ENCODE measurements at places on chromosomes 7 and 10.

DNA sequence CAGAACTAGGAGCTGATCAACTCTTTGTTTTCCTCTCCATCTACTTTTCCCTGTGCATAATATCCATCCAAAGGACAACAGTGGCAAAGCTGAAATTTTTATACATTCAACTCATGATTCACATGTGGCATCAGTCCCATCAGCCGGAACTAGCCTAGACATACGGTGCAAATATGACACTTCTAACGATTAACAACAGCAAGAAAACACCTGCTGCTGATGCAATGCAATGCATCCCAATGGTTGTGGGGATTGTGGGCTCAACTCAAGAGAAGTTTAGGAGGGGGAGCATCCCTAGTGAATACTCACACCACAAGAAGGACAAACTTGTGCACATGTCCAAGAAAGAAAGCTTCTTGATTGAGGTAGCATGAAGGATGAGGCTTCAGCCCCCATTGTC is 20.5 kb upstream of the STK17A start:
- DNase-seq: no peak

GRCh38 chr10:127426746-127427145 is 122.4 kb upstream of the NPS start:
- no peak for DNase-seq

DNA sequence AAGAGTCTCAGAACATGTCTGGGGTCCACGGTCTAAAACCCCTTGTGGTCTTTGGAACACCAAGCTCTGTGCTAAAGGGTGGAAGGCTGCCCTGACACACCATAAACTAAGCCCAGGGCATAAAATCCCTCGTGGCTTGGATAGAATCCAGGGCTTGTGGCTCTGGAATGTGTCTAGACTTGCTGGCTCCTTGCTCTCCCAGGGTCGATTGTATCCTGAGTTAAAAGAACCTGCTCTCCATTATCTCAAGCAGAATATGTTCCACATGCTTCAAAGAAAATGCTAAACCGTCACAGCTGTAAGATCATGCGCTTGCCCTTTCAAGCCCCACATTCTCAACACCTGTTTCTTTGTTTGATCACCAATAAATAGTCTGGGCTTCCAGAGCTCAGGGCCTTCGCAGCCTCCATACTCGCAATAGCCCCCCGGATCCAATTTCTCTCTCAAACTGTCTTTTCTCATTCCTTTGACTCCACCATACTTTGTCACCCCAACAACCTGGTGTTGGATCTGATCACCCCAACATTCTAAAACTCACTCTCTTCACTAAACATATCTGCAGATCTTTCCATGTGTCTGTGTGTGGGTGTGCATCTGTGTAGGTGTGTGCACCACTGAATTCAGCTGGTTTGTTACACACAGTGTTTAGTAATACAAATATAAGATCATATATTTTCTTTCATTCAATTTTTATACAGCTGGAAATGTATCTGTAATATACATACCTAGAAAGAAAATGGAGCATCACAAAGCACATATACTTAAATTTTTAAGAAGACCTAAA is 238.5 kb downstream of the ZMYND11 start:
- no peak for DNase-seq

- no peak for DNase-seq
These were observed 138.6 kb downstream of the ADAM22 start for GRCh38 chr7:88072715-88073055.

DNA sequence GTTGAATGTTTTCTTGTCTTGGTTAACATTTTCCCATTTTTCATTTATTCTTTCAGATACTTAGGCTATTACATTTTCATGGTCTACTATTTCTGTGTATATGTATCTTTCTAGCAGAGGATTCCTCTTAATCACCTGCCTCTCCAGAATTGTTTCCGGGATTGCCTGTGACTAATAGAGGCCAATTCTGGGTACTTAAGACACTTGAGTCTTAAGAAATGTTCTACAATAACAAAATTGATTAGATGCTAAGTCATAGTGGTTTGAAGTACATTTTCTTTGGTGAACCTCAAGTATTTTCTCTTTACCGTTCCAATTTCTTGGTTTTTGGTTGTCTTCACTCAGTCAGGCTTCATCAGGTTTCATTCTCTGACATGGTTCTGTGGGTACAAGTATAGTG is 26.4 kb downstream of the BBS9 start:
- no peak for DNase-seq

DNA sequence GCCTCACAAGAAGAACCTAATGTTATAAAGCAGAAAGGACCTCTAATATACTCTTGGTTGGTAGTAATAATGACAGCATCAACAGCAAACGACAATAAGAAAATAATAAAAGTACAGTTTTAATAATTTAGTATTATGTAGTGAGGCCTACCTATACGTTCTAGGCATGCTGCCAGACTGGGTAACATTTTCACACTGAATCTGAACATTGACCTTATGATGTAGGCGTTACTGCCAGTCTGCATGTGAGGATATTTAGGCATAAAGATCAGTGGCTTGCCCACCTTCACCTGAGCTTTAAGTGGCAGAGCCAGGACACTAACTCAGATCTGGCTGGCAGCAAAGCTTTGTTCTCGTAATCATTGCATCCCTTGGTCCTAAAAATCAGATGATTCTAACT is 2.5 kb downstream of the FGL2 start:
- DNase-seq: no peak

DNA sequence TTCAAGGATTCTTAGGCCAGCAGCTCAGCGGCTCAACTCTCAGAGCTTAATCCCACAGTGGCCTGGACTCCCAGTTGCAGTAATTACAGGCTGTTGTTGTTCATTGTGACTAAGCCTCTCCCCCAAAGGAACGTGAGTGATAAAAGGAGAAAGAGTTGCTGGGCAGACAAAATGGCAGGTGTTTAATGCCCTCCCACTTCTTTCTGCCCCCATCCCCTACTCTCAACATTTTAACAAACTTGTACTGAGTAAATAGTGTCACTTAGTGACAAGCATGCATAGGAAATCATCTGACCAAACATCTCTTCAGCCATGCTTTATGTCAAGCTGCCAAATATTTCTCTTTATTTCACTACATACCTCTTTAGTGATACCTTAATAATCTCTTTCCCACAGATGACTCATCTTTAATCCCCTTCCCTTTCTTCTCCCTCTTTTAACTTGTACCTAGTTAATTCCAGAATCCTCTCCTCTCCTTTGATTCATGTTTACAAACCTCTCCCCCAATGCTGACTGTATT is 12.4 kb upstream of the MTERF1 start:
- no peak for DNase-seq

- DNase-seq: no peak
These were observed 280.8 kb upstream of the LRGUK start for GRCh38 chr7:133846203-133846945.

- no peak for DNase-seq
These were observed 34.8 kb downstream of the CDH23 start for GRCh38 chr10:71431239-71432100.

- DNase-seq: peak; percentile 77
These were observed 19.1 kb downstream of the ATOH7 start for GRCh38 chr10:68212721-68213352.

- DNase-seq: peak; percentile 55
These were observed 115.4 kb downstream of the TEX36 start for GRCh38 chr10:125567529-125567928.

DNA sequence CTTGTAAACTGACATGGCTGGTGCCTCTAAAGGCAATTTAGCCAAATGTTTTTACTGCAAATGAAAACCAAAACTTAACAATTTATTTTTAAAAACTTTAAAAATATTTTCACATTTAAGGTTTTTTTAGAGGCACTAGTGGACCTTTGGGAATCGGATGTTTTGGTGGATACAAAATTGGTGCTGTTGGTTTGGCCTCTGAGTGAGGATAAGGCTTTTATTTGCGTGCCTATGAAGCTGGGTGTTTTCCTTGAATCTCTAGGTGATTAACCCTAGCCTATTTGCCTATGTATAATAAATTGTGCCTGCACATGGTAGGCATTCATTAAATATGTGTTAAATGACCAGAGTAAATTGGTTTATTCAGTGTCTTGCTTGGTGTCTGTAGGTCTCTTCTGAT is 2.9 kb upstream of the SGCE start:
- DNase-seq: no peak

DNA sequence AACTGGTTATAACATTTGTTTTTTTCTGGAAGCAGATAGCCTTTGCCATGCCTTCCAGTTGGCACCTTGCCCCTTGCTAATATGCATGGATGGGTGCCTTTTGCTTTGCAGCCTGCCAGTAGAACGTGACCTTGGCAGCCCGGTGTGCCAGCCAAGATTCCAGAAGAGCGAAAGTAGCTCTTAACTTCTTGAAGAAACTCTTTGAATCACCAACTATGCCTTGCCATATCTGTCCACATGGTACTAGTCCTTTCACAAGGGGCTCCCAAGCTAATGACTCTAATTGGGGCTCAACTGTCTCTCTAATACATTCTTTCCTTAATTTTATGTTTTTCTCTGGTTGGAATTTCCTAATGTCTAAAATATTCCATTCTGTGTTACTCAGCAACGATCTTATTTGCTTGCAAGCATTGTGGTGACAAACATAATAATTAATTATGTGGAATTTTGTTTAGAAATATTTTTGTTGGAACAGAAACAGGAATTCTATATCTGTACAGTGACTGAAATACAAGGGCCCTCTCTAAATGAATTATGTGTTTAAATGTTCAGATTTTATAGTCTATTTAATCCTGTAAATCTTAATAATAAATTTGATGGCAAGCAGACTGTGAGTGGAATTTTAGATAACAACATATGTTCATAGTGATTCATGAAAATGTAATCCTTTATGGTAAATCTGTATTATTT is 45.8 kb downstream of the HDAC9 start:
- no peak for DNase-seq

DNA sequence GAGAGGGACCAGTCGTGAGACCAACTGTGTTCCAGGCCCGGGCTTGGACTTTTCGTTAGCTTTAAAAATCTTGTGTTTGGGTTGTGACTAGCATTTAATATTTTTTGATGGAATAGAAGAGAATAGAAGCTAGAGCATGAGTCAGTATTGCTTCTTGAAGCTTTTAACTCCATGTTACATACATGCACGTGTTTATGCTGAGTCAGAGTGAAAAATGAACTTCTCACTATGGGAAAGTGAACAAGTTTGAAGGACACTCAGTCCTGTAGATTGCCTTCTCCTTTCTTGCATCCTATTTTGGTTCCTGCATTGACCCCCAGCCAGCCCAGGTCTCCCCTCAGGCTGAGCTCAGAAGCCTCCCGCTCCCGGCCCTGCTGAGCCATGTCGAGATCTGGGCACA is 31.8 kb downstream of the GHRHR start:
- DNase-seq: no peak

Measured in OCI-M1 (cell line).